ENCODE measurements at places on chromosomes 2 and 18.

DNA sequence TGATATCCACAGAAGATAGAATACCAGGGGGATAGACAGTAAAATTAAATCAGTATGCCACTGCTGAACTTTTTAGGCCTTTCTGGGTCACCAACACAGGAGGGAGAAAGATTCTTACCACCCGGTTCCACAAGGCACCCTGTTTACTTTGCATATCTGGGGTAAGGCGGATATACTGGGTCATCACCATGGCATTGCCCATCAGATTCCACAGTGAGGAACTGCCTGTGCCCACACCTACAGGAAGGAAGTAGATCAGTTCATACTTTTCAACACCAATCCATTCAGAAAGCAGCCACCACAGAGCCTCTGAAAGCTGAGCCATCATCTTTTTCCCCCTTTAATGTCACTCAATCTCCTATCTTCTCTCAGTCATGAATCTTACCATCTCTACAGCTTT is 2.0 kb downstream of the LMAN2L start:
- DNase-seq = no peak

- no peak for DNase-seq
These were observed 13.7 kb upstream of the FOSL2 start for GRCh38 chr2:28378679-28379584.

- no peak for DNase-seq
These were observed 89.5 kb downstream of the TMEM185B start for GRCh38 chr2:120133572-120134244.

DNA sequence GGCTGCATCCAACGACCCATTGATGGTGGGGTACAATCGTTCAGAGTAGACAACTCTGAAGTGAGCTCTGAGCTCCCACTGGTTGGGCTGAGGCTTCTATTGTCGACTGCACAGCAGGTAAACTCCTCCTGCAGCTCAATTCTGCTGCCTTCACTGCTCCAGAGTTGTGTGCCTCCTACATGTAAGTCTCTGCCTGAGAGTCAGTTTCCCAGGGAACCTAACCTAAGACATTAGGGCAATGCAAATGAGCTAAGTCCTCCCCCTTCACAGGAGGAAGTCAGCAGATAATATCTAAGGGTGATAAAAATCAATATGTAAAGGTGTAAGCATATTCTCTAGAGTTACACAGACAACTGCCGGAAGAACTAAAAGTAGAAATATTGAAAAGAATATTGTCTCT is 22.5 kb upstream of the ACYP2 start:
- no peak for DNase-seq

- DNase-seq = no peak
These were observed 69.7 kb downstream of the TGOLN2 start for GRCh38 chr2:85257970-85258605.

- no peak for DNase-seq
These were observed 29.2 kb downstream of the SF3B1 start for GRCh38 chr2:197405582-197405981.

GRCh38 chr18:70553245-70553935 is 264.5 kb downstream of the SOCS6 start:
- DNase-seq = no peak

GRCh38 chr2:176652300-176653182 is 383.3 kb downstream of the MTX2 start:
- DNase-seq = no peak

DNA sequence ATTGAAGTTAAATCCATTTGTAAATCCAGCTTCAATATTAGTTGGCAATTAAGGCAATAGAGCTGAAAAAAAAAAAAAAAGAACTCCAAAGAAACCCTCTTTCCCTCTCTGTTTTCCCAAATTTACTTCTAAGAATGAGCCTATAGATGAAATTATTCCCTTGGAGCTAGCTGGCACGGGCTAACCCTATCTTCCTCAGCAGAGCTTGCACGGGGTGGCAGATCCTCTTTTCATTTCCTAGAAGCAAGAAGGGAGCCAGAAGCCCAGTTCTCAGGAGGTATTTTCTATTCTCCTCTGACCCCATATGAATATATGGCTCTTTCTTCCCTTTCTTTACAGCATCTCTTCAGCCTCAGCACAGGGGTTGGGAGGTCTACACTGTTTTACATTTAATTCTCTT is 426.0 kb downstream of the TGIF1 start:
- DNase-seq = no peak

DNA sequence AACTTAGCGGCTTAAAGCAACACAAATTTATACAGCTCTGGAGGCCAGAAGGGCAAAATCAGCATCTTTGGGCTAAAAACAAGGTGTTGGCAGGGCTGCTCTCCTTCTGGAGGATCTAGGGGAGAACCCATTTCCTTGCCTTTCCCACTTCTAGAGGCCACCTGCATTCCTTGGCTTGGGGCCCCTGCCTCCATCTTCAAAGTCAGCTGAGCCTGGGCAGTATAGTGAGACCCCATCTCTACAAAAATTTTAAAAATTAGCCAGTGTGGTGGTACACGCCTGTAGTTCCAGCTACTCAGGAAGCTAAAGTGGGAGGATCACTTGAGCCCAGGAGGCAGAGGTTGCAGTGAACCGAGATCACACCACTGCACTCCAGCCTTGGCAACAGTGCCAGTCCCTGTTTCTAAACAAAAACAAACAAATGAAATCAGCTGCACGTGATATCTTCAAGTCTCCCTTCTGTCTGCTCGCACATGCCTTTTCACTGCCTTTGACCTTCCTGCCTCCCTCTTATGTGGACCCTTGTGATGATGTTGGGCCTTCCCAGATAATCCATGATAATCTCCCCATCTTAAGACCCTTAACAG is 200.6 kb downstream of the ZFP36L2 start:
- DNase-seq = no peak

DNA sequence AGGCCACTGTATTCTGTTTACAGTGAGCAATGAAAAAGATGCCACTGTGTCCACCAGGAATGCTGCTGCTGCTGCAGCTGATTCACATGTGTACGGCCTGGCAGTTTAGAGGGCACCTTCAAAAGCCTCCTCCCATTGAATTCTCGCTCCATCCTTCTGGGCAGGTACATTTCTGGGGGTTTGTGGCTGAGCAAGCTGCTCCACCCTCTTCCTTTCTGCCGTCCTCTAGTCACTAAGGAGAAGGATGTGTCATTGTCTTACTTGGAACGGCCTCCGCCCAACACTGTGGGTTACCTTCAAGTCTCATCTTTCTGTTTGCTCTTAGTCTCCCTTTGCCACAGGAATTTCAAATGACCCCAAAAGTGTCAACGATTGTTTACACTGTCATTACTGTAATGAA is 182.0 kb downstream of the ZBTB7C start:
- no peak for DNase-seq

DNA sequence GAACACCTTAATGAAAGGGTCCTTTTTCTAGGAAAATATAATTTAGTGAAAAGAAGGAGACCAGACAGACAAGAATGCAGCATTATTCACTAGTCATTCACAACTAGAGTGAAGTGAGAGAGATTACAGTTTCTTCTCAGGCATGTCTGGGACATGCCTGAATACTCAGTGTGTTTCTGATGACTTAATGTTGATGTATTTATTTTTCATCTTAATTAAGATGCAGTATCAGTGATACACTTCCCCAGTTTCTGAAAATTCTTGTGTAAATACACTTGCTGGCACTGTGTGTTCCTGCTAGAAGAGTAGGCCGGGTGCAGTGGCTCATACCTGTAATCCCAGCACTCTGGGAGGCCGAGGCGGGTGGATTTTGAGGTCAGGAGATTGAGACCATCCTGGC is 143.6 kb downstream of the MYO3B start:
- DNase-seq = no peak

- peak; percentile 34 for DNase-seq
These were observed 180.4 kb downstream of the MBD5 start for GRCh38 chr2:148201075-148202004.

DNA sequence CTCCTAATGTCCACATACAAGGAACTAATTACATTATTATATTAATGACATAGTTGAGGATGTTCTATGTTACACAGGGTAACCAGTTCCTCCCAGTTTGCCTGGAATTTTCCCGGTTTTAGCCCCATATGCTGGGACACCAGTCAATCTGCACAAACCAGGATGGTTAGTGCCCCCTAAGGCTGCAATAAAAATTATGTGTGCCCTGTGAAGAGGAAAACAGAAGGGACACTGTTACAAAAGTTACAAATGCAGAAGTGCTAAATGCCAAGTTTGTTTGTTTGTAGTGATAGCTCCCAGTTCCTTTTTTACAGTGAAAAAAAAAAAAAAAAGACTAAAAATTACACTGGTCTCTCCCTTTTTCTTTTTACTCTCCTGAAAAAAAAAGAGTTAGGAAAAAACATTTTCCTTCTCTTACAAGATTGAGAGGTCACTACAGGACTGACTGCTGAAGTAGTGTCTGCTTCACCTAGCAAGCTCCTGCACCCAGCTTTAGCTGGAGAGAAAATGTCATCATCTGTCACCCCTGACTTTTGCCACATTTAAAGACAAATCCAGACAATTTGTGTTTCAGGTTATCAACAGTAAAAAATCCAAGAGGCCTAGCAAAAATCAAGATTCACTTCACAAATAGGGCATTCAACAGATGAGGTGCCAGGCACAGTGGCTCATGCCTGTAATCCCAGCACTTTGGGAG is 3.2 kb downstream of the ANKRD44 start:
- DNase-seq = no peak

GRCh38 chr2:68831686-68832232 is 39.4 kb downstream of the BMP10 start:
- no peak for DNase-seq

GRCh38 chr2:237901932-237902850 is 42.8 kb downstream of the RAMP1 start:
- no peak for DNase-seq

DNA sequence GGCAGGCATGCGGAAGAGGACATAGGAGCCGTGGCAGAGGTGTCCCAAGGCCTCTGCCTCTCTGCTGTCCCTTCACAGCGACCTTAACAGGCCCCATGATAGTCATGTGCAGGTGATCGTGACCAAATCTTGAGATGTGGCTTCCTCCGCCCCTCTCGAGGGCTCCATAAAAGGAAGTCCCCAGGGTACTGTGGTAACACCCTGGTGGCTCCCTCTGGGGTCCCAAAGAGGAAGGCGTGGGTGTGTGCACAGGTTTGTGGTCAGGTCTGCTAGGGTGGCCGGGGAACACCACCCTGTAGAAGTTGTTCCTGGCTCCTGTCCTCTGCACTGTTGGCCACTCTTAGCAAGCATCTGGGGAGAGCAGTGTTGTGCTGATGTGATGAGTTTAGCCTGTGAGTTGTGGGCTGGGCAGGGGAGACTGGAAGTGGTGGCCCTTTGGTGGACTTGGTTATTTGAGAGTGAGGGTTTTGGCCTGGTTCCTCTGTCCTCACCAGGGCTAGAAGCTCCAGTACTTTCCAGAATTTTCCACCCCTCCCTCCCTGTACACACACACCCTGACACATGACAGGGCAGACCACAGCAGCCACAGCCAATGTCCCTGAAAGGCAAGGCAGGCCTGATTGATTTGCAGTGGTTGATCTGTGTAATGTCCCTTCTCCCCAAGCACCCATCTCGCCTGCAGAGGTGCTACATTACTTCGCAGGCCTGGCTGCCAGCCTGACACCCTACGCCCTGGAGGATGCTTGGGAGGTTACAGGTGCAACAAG is 68.9 kb upstream of the BOD1L2 start:
- DNase-seq = no peak

DNA sequence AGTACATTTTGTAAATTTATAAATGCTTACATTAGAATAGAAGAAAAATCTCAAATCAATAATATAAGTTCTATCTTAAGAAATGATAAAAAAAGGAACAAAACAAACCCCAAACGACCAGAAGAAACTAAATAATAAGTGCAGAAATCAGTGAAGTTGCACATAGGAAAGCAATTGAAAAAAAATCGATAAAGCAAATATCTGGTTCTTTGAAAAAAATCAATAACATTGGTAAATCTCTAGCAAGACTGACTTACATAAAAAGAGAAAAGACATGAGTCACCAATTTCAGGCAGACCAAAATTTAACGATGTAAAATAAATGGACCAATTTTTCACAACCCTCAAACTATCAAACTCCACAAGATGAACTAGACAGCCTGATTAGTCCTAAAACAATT is 249.9 kb upstream of the HDAC4 start:
- no peak for DNase-seq

Data from neural crest cell (in vitro differentiated cells).